ENCODE measurements at places on chromosomes 11 and 22.

DNA sequence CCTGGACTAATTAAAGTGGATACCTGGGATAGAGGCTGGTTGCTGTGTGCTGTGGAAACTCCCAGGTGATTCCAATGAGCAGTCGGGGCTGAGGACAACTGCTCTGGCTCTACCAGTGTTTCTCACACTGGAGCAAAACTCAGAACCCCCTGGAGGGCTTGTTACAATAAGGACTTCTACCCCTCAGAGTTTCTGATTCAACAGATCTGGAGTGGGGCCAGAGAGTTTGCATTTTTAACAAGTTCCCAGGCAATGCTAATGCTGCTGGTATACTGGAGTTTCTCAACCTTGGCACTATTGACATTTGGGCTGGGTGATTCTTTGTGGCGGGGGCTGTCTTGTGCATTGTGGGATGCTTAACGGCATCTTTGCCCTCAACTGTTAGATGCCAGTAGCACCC lies 353.7 kb downstream of the MIAT start:
- no peak overlapping the region for H3K27ac ChIP-seq
- H3K36me3 ChIP-seq: no peaks in the 10 kb centered on the region
- no peaks in the 10 kb centered on the region for H3K4me1 ChIP-seq
- H3K27me3 ChIP-seq: no peaks in the 10 kb centered on the region

- H3K4me1 ChIP-seq: no peaks in the 10 kb centered on the region
- H3K27ac ChIP-seq: no peak overlapping the region
- H3K36me3 ChIP-seq: no peaks in the 10 kb centered on the region
- no peak for DNase-seq
- peaks cover 6% of the 10 kb centered on the region for H3K27me3 ChIP-seq
Measured at GRCh38 chr22:29080106-29080975, 7.5 kb downstream of the KREMEN1 start.

GRCh38 chr11:14748090-14748489 lies 104.5 kb downstream of the PDE3B start:
- DNase-seq: no peak
- no peaks in the 10 kb centered on the region for H3K36me3 ChIP-seq
- H3K4me1 ChIP-seq: peaks cover 36% of the 10 kb centered on the region
- no peak overlapping the region for H3K27ac ChIP-seq
- no peak overlapping the region for H3K4me3 ChIP-seq

GRCh38 chr22:28963362-28963761 lies 80.0 kb downstream of the ZNRF3 start:
- no peak overlapping the region for H3K4me3 ChIP-seq
- peaks cover 15% of the 10 kb centered on the region for H3K27me3 ChIP-seq
- H3K36me3 ChIP-seq: no peaks in the 10 kb centered on the region
- no peaks in the 10 kb centered on the region for H3K4me1 ChIP-seq
- H3K27ac ChIP-seq: no peak overlapping the region

DNA sequence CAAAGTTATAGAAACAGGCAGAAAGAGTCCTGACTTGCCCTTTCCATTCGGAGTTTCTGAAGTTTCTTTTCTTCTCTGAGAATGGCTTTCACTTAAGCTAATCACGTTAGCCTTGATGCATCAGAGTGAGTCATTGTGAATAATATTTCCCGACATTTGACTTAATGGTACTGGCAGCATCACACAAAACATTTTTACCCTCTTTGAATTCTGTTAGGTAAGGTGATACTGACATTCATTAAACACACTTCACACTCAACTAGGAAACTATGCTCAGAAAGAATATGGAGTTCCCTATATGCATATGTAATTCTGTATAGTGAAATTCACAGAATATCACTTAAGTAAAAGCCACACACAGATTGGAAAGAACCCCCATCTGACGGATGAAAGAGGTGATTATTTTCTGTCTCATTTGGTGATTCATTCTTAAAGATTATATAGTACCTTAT lies 120.8 kb upstream of the ARHGAP20 start:
- H3K27ac ChIP-seq: no peak overlapping the region
- H3K4me3 ChIP-seq: no peak overlapping the region
- H3K27me3 ChIP-seq: no peaks in the 10 kb centered on the region
- no peaks in the 10 kb centered on the region for H3K36me3 ChIP-seq

GRCh38 chr11:33957304-33957917 lies 65.5 kb upstream of the LMO2 start:
- H3K4me1 ChIP-seq: no peaks in the 10 kb centered on the region
- no peak overlapping the region for H3K27ac ChIP-seq
- no peak for DNase-seq
- no peaks in the 10 kb centered on the region for H3K36me3 ChIP-seq
- no peaks in the 10 kb centered on the region for H3K27me3 ChIP-seq

DNA sequence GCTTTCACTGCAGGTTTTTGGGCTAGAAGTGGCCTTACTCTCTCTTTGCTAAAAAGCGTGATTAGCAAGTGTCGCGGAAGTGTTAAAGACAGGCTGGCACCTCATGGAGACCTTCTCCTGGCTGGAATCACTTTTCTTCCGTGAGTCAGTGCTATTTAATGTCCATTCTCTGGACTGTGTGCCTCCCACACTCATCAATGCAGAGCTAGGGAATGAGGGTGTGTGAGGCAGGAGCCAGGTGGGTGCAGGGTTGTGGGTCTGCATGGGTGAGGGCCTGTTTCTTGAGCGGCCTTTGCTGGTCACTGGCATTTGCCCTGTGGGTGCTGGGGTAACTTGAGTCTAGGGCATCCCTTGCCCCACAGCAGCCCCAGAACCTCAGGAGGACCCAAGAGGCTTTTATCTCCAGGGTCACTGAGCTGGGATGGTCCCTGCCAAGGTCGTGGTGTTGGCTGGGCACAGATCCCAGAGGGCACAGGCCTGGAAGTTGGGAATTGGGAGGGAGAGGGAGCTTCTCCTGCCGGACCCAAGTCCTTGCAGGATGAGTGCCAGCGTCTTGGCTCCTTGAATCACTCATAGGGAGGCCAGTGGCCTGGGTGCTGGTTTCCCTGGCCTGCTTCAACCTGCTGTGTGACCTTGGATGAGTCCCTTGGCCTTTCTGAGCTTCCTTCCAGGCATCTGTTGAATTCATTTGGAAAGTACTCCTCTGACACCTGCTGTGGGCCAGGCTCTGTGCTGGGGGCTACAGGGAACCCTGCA lies 30.0 kb downstream of the KIAA1671 start:
- peaks cover 4% of the 10 kb centered on the region for H3K4me1 ChIP-seq
- no peaks in the 10 kb centered on the region for H3K36me3 ChIP-seq
- DNase-seq: no peak
- no peak overlapping the region for H3K4me3 ChIP-seq
- no peak overlapping the region for H3K27ac ChIP-seq

- H3K4me3 ChIP-seq: no peak overlapping the region
- no peaks in the 10 kb centered on the region for H3K27me3 ChIP-seq
- H3K4me1 ChIP-seq: no peaks in the 10 kb centered on the region
- H3K27ac ChIP-seq: no peak overlapping the region
- H3K36me3 ChIP-seq: peaks cover 58% of the 10 kb centered on the region
Measured at GRCh38 chr11:118380571-118380970, 20.8 kb upstream of the ATP5MG start.

DNA sequence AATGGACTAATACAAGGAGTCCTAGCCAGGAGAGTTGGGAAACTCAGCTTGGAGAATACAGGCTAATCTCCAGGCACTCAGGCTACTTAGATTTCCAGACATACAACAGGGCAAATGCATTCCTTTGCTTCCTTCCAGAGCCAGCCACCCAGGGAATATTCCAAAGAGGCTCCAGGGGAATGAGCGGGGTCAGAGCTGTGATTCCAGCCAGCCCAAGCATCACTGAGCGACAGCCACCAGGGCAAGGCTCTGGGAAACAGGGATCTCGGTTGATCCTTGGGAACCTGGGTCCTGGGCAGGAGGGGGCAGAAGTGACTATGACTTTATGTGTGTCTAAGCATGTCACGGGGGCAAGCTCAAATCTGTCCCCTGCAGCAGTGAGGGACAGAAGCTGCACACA lies 112.3 kb upstream of the LMO1 start:
- no peak overlapping the region for H3K27ac ChIP-seq
- H3K4me1 ChIP-seq: no peaks in the 10 kb centered on the region
- no peak overlapping the region for H3K4me3 ChIP-seq
- no peaks in the 10 kb centered on the region for H3K27me3 ChIP-seq
- no peak for DNase-seq
- H3K36me3 ChIP-seq: no peaks in the 10 kb centered on the region

DNA sequence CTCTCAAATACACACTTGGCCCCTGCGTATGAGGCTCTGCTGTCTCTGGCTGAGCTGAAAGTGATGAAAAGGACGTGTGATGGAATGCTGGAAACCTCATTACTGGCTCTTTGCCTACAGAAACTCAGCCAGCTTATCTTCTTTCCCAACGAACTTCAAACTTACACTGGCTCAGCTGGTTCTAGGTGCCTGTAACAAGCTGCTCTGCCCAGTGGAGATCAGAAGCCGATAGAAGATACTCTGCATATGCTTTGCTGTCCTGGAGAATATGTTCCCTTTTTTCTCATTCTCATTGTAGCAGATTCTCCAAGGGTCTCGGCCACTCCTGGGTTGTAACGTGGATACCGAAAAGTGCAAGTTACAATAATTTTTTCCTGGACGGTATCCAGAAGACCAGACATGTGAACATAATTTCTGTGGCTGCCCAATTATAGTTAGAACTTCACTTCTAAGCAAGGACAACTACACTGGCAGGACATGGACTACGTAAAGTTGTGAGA lies 405.3 kb upstream of the CCDC90B start:
- H3K36me3 ChIP-seq: no peaks in the 10 kb centered on the region
- H3K27me3 ChIP-seq: no peaks in the 10 kb centered on the region
- H3K4me1 ChIP-seq: no peaks in the 10 kb centered on the region
- no peak for DNase-seq

GRCh38 chr11:8069771-8070170 lies 11.2 kb upstream of the TUB start:
- H3K27ac ChIP-seq: no peak overlapping the region
- no peak overlapping the region for H3K4me3 ChIP-seq
- H3K27me3 ChIP-seq: no peaks in the 10 kb centered on the region
- H3K36me3 ChIP-seq: no peaks in the 10 kb centered on the region
- no peak for DNase-seq

GRCh38 chr11:61900251-61900650 lies 8.9 kb upstream of the FADS3 start:
- peaks cover 4% of the 10 kb centered on the region for H3K4me1 ChIP-seq
- no peak overlapping the region for H3K4me3 ChIP-seq
- H3K27ac ChIP-seq: no peak overlapping the region
- DNase-seq: no peak
- H3K27me3 ChIP-seq: no peaks in the 10 kb centered on the region

DNA sequence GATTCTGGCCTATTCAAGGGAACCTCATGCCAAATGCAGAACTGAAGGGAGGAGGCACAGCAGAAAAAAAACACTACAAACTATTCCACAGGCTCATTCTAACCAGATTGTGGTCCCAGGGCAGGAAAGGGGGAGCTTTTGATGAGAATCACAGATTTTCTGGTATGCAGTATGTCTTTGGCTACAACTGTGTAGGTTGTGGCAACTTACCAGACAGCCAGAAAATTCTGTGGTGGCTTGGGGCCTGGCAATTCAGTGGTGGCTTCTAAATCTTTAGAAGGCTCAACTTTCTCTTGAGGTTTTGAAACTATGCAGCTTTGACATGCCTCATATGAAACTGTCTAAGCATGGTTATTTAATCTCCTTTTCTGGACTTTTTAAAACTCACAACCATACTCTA lies 850.8 kb upstream of the CCDC90B start:
- no peaks in the 10 kb centered on the region for H3K36me3 ChIP-seq
- no peak overlapping the region for H3K4me3 ChIP-seq
- no peak for DNase-seq
- no peaks in the 10 kb centered on the region for H3K4me1 ChIP-seq

- H3K36me3 ChIP-seq: no peaks in the 10 kb centered on the region
- DNase-seq: no peak
- no peaks in the 10 kb centered on the region for H3K27me3 ChIP-seq
- H3K4me1 ChIP-seq: no peaks in the 10 kb centered on the region
Measured at GRCh38 chr22:22769434-22770279, 118.0 kb upstream of the IGLL5 start.

Data from naive thymus-derived CD4-positive, alpha-beta T cell (primary cell).